Head of caudate nucleus (tissue), 42 donors: ENCODE measurements at places on chromosomes 3 and 15.

DNA sequence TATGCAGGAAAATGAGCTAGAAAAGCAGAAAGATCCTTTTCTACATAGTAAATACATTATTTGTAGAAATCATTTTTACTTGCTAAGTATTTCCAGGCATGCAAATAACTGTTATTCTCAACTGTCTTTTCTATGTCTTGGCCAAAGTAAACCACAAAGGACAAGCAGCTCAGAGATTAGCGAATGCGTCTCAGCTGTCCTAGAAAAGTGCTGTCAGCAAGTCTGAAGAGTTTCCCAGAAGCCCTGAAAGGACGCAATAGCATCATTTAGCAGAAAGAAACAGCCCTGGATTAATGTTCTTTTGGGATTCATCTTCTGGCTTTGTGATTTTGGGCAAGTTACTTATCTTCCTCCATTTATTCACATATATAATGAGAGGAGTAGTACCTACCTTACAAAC lies 100.3 kb downstream of the ZIC1 start:
- no peak for DNase-seq

GRCh38 chr3:127689266-127689860 lies 16.6 kb downstream of the ABTB1 start:
- DNase-seq, result no peak

- DNase-seq, result no peak
Observed at GRCh38 chr3:37989821-37990480, 635 bp upstream of the VILL start.

- DNase-seq, result no peak
Observed at GRCh38 chr3:8974458-8974857, 11.2 kb upstream of the RAD18 start.

DNA sequence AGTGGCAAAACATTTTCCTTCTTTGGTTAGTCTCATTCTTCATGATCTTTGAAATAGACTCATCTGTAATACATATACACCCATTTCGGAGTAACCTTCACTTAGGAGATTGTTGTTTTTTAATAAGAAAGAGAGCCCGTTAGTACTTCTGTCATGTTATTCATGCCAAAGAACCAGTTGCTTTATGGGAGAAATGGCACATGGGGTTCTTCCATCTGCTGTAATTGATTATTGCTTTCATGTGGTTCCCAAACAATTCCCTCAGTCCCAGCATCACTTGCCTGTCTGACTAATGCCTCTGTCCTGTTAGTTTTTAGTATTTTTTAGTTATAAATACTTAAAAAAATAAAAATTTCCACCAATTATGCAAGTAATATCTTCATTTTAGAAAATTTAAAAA lies 33.8 kb upstream of the FAH start:
- no peak for DNase-seq

DNA sequence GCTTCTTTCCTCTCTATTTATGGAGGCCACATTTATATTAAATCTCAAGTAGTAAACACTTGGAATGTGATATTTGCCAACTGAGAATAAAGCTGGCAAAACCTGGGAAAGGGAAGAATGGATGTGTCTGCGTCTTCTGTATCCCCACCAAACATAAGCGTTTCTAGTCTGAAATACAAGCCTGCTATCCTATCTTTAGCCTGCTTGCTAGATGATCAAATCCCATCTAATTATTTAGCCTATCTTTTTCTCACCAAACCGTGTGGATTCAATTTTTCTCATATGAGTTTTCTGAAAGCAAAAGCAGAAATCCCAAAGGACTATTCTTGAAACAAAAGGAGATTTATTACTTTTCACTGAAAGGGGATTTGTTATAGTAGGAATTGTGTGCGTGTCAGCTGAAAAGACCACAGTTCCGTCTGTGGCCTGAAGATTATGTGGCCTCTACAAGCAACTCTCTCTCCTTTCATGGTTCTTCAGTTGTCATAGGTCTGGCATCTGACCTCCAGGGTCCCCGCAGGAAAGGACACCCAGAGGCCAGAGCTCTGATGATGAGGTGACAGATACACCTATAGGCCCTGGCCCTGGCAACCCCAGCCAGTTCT lies 266.0 kb upstream of the MCTP2 start:
- DNase-seq, result no peak

DNA sequence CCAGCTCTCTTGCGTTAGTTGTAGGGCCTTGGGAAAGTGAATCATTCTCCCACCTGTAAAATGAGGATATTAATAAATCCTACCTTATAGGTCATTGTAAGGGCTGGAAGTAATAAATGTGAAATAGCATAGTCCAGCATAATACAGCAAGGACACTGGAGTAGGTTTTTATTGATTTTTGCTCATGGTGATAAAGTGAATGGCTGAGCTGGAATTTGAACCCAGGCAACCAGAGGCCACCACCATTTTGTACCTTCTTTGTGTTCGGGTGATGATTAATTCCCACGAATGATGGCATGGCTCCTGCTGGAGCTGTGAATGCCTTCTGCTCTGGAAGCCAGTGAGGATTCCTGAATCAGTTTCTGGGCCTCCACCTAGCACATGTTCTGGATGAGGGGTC lies 31.8 kb downstream of the CTSH start:
- DNase-seq, result no peak

DNA sequence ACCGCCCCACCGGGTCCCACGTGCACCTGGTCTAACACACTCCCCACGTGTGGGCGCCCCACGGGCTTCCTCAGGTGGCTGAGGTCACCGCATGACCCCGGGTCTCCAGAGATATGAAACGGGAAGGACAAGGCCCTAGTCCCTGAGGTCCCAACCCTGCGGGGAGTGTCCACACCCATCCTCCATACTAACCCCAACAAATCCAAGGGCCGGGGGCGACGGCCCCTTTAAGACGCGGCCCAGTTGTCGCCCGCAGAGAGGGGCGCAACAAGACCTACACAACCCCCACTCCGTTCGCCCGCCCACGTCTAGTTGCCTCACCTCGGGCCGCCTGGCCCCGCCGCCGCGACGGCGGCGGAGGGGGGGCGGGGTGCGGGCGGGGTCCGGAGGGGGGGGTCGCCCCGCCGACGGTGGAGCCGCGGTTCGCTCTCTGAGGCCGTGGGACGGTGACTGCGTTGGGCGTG lies 396 bp downstream of the INO80 start:
- DNase-seq, result peak; percentile 78

DNA sequence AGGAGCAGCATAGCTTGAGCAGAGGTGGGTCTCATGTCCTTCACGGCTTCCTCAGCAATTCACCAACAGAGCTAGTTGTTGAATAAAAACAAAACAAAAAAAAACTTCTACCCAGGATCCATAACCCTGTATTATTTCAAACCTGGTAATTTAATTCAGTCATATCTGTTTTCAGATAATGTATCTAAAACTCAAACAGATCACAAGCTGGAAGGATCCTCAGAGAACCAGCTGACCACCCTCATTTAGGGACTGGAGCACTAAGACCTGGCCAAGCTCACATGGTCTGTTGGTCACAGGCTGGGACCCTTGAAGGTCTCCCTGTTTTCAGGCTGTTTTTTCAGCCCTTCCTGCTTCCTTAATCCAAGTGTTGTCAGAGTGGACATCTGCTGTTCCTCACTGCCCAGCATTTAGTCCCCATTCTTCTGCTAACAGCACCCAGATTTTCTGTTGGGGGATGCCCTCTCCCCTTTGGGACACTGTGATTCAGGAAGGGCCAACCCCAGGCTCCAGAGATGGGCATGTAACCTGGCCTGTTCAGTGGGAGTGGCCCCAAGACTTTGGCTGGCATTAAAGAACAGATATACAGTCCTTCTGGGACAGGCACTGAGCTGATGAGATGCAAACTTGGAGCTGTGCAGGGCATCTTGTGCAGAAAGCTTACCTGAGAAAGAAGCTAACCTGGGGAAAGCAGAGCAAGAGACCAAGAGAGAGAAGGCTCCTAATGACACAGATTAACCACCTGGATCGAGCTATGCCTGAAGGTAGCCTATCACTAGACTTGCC lies 78.8 kb upstream of the SPATA12 start:
- no peak for DNase-seq

GRCh38 chr3:101827211-101828174 lies 21.8 kb upstream of the NFKBIZ start:
- peak; percentile 65 for DNase-seq

- no peak for DNase-seq
Observed at GRCh38 chr3:190026154-190026553, 94.5 kb downstream of the P3H2 start.

- DNase-seq, result no peak
Observed at GRCh38 chr3:130932979-130933378, 39.1 kb downstream of the ATP2C1 start.

- no peak for DNase-seq
Observed at GRCh38 chr3:38016847-38017444, 12.5 kb downstream of the PLCD1 start.

GRCh38 chr15:57227899-57228298 lies 148.4 kb upstream of the CGNL1 start:
- DNase-seq, result no peak

DNA sequence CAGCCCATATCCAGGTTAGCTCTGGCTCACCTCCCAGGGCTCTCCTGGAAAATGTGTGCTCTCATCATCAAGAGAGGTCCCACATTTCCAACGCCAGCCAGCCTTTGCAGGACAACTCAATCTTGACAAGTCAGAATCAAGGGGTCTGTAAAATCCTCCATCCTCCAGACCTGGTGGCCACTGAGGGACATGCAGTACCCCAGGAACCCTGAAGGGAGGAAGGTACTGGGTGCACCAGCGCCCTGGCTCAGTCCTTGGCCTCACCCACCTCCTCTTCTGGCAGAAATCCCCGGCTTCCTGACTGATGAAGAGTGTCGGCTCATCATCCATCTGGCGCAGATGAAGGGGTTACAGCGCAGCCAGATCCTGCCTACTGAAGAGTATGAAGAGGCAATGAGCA lies 6.0 kb upstream of the WDR6 start:
- DNase-seq, result no peak

GRCh38 chr3:171054921-171055320 lies 28.4 kb upstream of the SLC2A2 start:
- DNase-seq, result no peak

DNA sequence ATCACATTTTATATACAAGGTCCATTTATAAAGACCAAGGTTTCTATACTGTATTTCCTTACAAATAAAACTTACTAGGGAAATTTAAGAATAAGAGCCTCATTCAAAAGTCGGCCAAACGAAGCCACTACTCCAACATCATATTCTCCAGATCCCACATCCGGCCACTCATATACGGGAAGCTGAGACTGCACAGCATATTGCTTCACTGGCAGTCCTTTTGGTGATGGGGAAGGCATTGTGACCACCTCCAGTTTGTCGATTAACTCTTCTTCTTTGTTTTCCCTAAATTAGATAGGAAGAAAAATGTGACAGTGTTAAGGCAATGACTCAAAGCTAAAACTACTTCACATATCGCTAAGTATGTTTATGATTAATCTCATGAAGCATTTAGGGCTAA lies 2.7 kb downstream of the MTFMT start:
- no peak for DNase-seq

DNA sequence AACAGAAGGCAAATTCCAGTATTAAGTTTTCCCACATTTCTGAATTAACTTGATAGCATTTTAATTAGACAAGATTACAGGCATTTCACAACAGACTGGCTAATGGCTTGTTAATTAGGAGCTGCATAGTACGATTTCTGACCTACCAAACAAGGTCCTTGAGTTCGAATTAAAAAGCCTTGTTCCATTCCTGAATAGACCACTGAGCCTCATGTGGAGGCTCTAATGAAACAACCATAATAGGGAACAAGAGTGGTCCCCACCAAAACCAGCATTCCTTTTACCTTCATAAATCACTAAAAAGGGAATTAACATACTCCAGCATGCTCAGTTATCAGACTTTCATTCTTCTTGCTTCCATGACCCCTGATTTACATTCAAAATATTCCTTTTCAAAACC lies 66.4 kb downstream of the PRTG start:
- DNase-seq, result no peak

GRCh38 chr15:81253846-81254245 lies 57.2 kb downstream of the IL16 start:
- no peak for DNase-seq

DNA sequence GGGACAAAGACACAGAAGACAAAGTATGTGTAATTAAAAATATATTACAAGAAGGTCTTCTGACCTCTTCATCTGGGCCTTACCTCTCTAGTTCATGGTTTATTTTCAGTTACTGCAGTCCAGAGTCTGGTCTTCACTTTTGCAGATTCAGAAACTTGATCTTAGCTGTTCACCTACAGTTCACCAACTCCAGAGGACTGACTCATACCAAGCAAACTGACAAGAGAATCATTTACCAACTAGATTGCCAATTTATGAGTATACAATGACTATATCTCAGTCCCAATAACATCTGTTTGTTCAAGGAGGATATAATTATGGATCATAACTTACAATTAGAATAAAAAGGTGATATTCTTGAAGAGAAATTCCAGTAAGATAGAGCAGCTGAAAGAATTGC lies 9.0 kb downstream of the P2RY1 start:
- DNase-seq, result no peak

DNA sequence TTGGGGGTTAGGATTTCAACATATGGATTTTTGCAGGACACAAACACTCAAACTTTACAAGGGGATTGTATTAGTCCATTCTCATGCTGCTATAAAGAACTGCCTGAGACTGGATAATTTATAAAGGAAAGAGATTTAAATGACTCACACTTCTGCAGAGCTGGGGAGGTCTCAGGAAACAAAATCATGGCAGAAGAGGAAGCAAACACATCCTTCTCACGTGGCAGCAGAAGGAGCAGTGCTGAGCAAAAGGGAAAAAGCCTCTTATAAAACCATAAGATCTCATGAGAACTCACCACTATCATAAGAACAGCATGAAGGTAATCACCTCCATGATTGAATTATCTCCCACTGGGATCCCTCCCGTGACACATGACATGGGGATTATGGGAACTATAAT lies 1183.1 kb downstream of the ZPLD1 start:
- no peak for DNase-seq

GRCh38 chr15:101607108-101607507 lies 45.1 kb downstream of the TM2D3 start:
- DNase-seq, result no peak

DNA sequence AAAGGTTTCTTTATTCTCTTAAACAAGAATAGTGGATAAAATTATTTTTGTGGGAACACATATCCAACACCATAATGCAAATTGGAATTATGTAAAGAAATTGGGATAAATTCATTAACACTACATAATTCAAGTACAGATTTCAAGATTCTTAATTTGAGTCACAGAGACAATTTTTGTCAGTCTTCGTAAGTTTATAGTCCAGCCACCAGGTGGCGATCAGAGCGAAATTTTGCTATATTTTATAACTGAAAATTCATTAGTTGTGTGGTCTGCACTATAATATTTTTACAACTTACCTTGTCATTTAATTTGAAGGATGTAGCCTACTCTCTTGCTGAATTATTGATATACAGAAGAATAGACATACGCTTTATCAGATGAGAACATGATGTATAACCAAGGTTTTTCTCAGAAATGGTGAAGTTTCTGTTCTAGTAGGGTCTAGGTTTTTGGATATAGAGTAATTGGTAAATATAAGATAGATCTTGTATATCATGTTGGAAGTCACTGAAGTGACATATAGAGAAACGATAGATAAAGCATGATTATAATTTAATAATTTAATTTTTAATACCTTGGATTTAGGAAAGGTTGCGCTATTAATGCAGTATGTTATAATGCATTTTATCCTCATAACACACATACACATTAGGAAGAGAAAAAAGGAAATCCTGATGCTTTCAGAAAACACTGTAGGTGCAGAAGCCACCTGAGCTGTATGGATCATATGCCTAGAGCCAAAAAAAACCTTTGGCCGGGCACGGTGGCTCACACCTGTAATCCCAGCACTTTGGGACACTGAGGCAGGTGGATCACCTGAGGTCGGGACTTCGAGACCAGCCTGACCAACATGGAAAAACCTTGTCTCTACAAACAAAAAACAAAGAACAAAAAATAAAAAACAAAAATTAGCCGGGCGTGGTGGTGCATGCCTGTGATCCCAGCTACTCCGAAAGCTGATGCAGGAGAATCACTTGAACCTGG lies 31.7 kb downstream of the PLSCR4 start:
- DNase-seq, result peak; percentile 50
